ENCODE measurements at places on chromosomes 2 and 18.

- DNase-seq, result no peak
Observed at GRCh38 chr2:136823291-136823690, 57.9 kb downstream of the THSD7B start.

DNA sequence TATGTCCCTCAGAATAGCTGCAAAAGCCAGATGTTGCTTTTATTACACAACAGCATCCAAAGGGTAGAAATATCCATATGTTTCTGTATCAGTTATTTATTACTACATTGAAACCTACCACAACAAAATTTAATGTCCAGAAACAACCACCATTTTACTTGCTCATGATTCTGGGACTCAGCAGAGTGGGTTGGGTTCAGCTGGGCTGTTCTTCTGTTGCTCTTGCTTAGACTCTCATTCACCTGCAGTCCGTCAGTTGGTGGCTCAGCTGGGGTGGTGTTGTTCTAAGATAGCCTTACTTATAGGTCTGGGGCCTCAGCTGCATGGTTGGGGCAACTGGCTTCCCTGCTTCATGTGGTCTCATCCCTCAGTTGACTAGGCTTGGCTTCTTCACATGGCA is 21.7 kb downstream of the AQP4 start:
- DNase-seq, result no peak

DNA sequence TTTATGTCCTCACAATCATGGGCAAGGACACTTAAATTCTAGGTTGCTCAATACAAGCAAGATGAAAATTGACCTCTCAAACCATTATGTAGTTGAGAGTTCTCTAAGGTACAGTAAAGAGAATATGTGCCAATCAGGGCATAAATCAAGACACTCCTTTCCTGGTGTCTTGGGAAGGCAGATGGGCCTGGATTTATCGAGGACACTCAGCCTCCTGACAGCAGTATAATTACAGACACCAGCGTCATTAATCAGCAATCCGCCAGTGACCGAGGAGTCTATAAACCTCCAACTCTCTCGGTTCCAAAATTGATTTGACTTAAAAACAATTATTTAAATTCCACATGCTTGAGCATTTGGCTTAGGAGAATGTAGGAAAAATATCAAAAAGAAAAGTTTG is 75.7 kb upstream of the DAPL1 start:
- DNase-seq, result no peak

GRCh38 chr2:60899230-60899891 is 18.0 kb downstream of the REL start:
- no peak for DNase-seq

GRCh38 chr2:28635191-28635611 is 116.4 kb upstream of the PPP1CB start:
- DNase-seq, result no peak

- no peak for DNase-seq
Observed at GRCh38 chr2:196230061-196230854, 58.9 kb upstream of the STK17B start.

- DNase-seq, result no peak
Observed at GRCh38 chr2:215888680-215889079, 124.7 kb downstream of the MREG start.

DNA sequence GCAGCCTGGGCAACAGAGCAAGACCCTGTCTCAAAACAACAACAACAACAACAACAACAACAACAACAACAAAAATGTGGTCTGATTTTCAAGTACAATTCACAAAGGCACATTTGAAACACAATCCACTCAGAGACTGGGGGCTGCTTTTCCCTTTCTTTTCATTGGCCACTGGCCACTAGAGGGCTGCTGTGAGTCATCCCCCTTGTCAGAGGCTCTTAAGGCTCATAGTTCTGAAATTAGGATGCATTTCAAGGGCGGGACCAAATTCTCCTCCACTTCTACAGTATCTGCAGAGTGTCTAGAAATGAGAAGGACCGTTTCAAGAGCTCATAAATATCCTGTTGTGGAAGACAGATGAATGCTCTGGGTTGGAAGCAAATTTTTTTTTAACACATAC is 285.4 kb downstream of the NRXN1 start:
- DNase-seq, result no peak
